ENCODE measurements at places on chromosomes 12 and 14. TPM values are rescaled to one million over a fixed set of nuclear protein-coding genes. Genes with fewer than 3 reads are reported as not detected.
A peak's percentile ranks its signal among the peaks of the same experiment; 100 is the strongest.

NPFF gene
- not detected for total RNA-seq

CLEC2B gene
- total RNA-seq = 24.8 TPM

TRPV4 gene
- total RNA-seq = 7.7 TPM

CARMIL3 gene
- total RNA-seq = 0.95 TPM

BCL2L14 gene
- 2.6 TPM for total RNA-seq

TEX22 gene
- total RNA-seq = 3.8 TPM

RHEBL1 gene
- total RNA-seq = 1.5 TPM

BCL7A gene
- 6.4 TPM for total RNA-seq

KDM5A gene
- total RNA-seq = 74.2 TPM

P2RX2 gene
- 0.56 TPM for total RNA-seq

TAS2R13 gene
- 0.92 TPM for total RNA-seq

HRK gene
- total RNA-seq = 0.18 TPM

PTHLH gene
- total RNA-seq = 0.21 TPM

LIN7A gene
- 14.6 TPM for total RNA-seq

TOMM20L gene
- total RNA-seq = not detected

TROAP gene
- 1.4 TPM for total RNA-seq

EXD2 gene
- total RNA-seq = 23.7 TPM

TAS2R9 gene
- total RNA-seq = not detected

ANO2 gene
- 22.2 TPM for total RNA-seq

PLEKHA5 gene
- 29.2 TPM for total RNA-seq

KRT71 gene
- total RNA-seq = not detected

GALNT9 gene
- total RNA-seq = not detected

DNA sequence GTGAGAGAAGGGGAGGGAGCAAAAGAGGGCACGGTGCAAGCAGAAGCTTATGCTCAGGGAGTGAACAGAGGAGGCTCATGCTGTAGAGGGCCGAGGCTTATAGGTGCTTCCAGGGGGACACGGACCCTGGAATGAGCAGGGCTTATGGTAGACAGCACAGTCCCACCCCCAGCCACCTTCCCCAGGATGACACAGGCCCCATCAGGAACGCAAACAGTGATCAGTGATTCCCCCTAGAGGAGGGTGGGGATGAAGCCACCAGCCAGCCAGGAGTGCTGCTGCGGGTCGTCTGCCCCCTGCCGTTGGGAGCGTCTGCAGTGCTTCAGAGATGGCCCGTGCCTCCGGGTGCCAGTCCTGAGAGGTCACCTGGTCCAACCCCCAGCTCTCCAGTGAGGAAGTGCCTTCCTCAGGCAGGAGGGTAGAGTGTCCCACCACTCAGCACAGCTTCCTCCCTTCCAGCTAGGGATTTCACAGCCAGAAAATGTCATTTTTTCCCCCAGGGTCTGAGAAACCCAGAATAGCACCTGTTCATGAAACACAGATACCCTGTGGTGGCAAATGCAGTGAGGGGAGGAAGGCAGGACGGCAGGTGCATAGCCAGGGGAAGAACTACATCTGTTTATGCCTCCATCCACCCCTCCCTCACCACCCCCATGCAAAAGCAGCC, 60.7 kb downstream of the SLC6A12 start:
- peak; percentile 80 for DNase-seq

DNA sequence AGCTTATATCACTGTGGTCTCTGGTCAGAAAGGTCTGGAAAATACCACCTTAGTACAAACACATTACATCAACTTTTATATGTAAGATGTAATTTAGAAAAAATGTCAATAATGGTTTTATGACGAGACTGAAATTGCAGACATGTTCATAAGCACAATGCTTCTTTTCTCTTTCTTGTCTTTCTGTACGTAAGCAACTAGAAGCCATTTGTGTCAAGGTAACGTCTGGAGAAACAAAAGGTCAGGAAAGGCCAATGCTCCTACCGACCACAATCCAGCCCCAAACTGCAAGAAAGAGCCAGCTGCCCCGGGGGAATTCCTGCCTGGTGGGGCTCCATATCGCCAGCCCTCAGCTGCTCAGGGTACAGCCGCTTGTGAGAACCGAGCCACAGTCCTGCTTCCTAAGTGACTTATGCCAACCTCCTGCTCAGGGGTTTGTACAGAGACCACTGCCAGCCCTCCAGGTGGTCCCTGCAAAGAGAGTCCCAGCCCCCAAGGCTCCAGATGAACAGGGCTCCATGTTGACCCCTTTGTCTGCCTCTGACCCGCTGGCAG, 6.3 kb downstream of the ZNF839 start:
- no peak for DNase-seq

DNA sequence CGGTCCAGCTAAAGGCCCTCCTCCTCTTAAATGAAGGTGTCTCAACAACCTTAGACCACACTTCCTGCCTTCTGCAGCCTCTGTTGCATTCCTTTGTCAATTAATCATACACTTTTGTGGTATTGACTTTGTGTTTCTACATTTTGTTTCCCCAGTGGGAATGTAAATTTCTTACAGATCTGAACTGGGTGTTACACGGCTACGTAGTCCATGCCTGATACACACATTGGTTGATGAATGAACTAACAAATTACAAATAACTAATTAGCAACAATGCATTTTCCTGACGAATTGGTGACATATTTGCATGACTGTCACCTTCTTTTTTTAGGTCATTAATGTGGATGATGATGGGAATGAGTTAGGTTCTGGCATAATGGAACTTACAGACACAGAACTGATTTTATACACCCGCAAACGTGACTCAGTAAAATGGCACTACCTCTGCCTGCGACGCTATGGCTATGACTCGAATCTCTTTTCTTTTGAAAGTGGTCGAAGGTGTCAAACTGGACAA, 15.2 kb upstream of the CCT2 start:
- DNase-seq = no peak

- no peak for DNase-seq
These were observed 2.8 kb downstream of the SRSF9 start for GRCh38 chr12:120466560-120467315.

DNA sequence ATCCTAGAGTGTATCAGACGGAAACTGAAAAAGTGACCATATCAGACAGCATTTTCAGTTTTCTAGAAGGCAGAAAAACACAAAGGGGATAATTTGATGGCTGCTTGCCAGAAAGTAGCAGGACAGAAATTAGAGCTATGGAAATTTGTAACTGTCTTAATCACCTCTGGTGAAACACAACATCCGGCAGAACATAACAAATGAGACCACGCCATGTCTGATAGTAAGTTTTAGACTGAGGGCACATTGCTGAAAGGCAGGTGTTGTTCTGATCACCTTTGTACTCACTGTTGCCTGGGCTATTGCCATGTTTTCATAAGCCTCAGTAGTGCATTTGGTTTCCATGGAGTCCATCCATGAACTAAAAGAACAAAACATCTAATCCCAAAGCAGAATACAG, 290.3 kb downstream of the PAWR start:
- no peak for DNase-seq

- no peak for DNase-seq
These were observed 61.2 kb upstream of the STXBP6 start for GRCh38 chr14:25111061-25111601.

GRCh38 chr12:105865886-105866285, 272.9 kb downstream of the NUAK1 start:
- DNase-seq = no peak

GRCh38 chr12:23771240-23771949, 178.1 kb downstream of the SOX5 start:
- no peak for DNase-seq

GRCh38 chr14:30297876-30298795, 260.8 kb upstream of the G2E3 start:
- no peak for DNase-seq

DNA sequence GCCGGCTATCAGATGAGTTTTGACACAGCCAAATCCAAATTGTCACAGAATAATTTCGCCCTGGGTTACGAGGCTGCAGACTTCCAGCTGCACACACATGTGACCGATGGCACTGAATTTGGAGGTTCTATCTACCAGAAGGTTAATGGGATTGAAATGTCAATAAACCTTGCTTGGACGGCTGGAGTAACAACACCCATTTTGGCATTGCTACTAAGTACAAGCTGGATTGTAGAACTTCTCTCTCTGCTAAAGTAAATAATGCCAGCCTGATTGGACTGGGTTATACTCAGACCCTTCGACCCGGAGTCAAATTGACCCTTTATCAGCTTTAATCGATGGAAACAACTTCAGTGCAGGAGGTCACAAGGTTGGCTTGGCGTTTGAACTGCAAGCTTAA, 100.2 kb upstream of the EVL start:
- DNase-seq = no peak

DNA sequence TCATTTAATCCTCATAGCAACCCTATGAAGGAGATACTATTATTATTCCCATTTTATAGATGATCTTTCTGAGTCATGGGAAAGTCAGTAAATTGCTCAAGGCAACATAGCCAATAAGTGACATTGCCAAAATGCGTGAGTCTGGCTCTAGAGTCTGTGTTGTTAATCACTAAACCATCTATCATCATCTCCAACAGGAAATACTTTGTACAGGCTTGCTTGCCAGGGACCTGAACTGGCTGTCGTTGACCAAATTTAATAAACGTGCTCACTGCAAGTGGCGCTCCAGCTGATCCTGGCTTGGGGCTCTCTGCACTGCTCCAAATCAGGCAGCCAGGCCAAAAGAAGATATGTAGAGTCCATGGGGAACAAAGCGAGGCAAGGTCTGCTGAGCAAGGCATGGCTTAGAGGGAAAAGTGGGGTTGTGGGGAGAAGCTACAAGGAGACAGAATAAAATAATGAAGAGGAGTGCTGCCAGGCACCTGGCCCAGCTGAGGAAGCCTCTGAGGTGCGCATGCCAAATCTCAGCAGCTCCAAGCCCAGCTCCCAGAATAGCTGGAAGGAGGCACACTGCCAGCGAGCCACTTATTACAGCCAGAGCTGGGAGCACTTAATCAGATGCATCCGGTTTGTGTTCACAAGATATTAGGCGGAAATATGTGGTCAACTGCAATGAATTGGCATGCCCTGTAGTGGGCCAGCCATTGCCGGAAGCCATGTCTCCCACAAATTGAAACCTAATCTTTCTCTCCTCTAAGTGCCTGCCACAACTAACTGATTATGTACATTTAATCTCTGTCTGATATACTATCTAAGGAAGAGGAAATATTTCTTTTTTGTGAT, 43.3 kb upstream of the PTPRO start:
- DNase-seq = peak; percentile 89

GRCh38 chr12:66270613-66271012, 31.7 kb upstream of the HELB start:
- no peak for DNase-seq

DNA sequence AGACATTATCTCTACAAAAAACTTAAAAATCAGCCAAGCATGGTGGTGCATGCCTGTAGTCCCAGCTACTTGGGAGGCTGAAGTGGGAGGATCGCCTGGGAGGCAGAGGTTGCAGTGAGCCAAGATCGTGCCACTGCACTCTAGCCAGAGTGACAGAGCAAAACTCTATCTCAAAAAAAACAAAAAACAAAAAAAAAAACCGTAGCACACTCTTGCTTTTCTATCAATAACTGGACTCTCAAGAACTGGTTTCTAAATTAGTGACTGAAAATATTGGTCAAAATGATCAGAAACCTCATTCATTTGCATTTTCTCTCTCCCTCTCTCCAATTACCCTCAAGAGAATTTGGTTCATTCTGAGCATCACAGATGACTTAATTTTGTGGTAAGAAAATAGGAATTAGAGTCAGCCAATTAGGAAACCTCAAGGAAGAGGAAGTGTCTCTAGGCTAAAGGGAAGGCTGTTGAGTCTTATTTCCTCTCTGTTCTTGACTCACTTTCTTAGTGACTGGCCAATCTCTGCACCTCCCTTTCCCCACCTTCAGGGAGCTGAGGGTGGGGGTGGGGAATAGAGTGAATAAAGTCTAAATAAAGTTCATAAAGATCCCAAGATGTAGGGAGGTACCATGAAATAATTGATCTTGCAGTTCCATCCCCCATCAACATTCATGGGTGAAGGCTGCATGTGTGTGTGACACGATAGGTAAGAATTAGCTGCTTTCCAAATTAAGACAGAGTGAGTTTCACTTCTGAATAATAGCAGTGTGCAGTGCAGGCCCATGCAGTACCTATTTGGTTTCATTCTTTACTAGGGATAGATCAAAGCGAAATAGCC, 6.8 kb upstream of the PSMA6 start:
- no peak for DNase-seq

- DNase-seq = no peak
These were observed 21.8 kb upstream of the EIF2B2 start for GRCh38 chr14:74980731-74981461.

GRCh38 chr12:98939350-98939749, 294.3 kb downstream of the APAF1 start:
- DNase-seq = no peak

DNA sequence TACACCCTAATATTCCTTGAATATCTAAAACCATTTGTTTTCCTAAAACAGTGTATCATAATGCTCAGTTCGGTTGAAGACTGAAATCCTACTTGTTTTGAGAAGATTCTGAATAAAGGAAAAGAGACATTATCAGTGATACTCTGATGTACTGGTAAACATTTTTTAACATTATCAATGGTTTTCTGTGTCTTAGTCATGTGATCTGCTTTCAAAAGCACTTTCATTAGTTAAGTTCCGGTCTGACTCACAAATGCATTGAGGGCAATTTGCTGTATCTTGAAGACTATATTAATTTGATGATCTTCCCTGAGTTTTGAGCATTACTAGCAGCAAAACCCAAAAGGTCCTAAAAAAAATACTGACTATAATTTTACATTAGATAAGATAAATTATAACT, 145.6 kb downstream of the PRKD1 start:
- DNase-seq = no peak

DNA sequence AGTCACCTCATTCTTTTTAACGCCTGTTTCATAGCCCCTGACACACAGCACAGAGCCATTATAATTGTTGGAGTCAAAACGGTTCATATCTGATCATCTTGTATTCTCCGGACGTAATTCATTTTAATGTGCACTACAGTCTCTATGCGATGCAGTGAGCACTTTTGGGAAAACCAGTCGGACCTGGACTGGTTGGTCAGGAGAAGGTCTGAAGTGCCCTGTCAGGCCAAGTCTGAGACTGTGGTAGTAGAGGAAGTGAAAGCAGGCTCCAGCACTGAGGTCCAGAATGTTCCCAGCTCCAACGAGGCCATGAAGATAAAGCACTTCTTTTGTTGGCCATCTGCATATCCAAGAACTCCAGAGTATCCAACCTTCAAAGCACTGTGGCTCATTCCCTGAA, 117.1 kb upstream of the NCOR2 start:
- DNase-seq = no peak

- DNase-seq = no peak
These were observed 1124.0 kb upstream of the TMEM132C start for GRCh38 chr12:127143020-127143419.

GRCh38 chr12:129984106-129984505, 80.3 kb upstream of the TMEM132D start:
- no peak for DNase-seq

All from lower lobe of right lung (tissue), 2 donors.